CD4-positive, alpha-beta T cell treated with Interleukin-6 at 100 ng/mL for 8 hours (primary cell): ENCODE measurements at places on chromosomes 1 and 21.

DNA sequence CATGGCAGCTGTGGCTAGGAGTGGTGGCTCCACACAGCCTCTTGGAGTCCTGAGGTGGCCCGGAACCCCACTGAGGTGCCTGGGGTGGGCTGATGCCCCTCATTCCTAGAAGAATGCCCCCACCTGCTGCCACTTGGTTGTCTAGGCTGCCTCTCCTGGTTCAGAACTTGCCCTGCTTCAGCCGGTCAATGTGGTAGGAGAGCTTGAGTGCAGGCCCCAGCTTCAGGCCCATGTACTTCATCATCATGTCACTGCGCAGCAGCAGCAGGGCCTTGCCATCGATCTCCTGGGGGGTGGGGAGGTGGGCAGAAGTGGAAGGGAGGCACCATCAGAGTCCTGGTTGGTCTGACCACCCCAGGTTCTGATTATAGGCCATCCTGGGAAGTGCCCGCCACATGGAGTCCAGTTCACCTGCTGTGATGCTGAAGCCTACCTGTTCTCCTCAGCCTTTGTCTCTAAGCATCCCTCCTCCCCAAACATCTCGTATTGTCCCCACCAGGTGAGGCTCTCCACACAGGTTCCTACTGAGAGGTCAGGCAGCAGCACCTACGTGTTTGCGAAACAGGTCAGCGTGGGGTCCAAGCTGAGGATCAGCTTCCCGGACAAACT lies 6.6 kb upstream of the SLFNL1 start:
- no peak for DNase-seq

DNA sequence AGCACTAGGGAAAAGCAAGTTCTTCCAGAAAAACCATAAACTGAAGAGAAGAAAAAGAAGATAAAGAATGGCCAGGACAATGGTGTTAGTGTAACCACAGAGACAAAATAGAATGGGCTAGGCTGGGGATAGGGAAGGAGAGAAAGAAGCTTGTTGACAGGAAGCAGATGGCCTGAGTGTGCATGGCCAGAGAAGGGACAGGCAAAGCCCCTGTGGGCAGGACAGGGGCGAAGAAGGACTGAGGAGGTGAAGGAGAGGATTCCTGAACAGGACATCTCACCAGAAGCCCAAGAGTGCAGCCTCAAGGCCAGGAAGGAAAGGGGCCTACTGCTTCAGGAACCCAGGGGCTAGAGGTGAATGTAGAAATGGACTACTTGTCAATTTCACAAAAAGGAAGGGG lies 29.3 kb downstream of the IQGAP3 start:
- no peak for DNase-seq

- no peak for DNase-seq
Observed at GRCh38 chr1:5448486-5448885, 543.7 kb downstream of the NPHP4 start.

DNA sequence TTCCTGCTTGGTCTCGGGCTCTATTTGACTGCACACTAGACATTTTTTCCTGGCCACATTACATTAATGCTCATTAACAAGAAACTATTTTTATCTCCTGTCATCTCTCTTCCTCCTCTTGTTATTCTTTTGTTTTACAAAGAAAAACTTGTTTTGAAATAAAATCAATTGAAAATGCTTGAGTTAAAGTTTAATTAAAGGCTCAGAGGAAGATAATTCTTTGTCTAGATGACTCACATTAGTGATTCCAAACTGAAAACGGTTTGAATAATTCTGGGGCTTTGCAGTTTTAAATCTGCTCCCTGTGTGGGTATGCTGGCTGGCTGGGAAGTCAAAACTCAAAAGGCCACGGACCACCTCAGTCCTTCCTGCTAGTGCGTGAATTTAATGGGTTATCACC lies 29.6 kb downstream of the RGS5 start:
- no peak for DNase-seq

- no peak for DNase-seq
Observed at GRCh38 chr21:24118738-24119459, 1488.4 kb downstream of the MRPL39 start.

DNA sequence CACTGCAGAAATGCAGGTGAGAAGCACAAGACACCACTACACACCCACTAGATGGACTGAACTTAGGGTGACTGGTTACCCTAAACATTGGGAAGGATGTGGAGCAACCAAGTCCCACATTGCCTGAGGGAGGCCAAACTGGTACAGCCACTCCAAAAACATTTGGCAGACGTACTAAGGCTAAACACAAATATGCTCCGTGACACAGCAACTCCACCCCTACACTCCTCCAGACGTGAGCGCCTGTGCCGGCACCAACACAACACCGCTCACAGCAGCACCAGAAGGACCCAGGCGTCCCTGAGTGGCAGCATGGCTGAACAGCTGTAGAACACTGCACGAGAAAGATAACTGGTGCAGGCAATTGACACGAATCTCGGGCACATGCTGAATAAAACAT lies 14.7 kb downstream of the PTTG1IP start:
- no peak for DNase-seq

DNA sequence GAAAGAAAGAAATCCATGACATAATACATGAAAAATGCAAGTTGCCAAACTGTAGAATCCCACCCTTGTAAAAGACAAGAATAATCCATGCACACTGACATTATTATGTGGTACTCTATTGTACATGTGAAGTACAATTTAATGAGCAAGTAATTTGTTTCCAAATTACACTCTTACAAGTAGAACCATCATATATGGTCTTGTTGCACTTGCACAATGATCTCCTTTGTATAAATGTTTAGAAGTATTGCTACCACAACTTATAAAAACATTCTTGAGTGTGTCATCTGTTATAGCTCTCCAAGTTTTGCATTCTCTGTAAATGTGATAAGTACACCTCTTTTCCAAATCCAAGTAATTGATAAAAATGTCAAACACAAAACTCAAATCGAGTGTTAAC lies 29.1 kb upstream of the ZNF281 start:
- no peak for DNase-seq

- DNase-seq: no peak
Observed at GRCh38 chr21:41901099-41901498, 22.0 kb upstream of the PRDM15 start.
